Left cardiac atrium (tissue), 4 donors: ENCODE measurements at places on chromosomes 2 and 18. TPM values are rescaled to one million over a fixed set of nuclear protein-coding genes. Genes with fewer than 3 reads are reported as not detected.
A peak's percentile ranks its signal among the peaks of the same experiment; 100 is the strongest.

DNA sequence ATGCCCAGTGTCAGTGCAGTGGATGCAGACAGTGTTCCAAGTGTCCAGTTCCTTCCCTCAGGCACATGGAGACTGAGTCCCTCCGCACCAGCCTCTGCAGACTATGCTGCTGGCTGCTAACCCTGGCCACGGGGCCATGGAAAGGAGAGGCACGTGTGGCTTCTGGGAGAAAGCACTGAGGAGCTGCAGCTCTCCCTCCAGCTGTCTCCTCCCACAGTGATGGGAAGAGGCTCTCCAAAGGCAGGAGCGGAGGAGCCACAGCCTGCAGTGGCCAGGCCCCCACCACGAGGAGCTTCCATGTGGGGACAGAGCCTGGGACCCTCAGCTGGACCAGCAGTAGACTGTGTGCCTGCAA lies 141.1 kb downstream of the NDUFA10 start:
- no peak for DNase-seq

The EGR4 gene
- not detected for total RNA-seq

The CAPN14 gene
- total RNA-seq = 0.12 TPM

- DNase-seq = no peak
Measured at GRCh38 chr18:13511961-13512577, 214.3 kb downstream of the FAM210A start.

DNA sequence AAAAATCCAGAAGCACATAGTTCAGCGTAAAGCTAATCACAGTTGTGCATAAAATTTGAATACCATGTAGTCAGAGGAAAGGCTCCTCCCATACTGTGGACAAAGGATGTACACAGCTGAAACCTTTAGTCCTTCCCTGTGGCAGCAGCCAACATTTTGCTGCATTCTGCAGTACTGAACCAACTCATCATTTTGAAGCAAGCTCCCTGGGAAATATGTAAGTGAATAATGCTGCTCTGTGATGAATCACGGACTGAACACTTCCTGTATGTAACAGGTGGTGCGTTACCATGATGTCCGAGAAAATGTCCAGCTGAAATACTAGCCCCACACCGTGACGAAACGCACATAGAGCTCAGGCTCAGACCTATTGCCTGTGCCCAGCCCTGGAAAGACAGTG lies 421.1 kb upstream of the RAB12 start:
- no peak for DNase-seq

- DNase-seq = no peak
Measured at GRCh38 chr2:186570604-186571003, 19.3 kb upstream of the ITGAV start.

DNA sequence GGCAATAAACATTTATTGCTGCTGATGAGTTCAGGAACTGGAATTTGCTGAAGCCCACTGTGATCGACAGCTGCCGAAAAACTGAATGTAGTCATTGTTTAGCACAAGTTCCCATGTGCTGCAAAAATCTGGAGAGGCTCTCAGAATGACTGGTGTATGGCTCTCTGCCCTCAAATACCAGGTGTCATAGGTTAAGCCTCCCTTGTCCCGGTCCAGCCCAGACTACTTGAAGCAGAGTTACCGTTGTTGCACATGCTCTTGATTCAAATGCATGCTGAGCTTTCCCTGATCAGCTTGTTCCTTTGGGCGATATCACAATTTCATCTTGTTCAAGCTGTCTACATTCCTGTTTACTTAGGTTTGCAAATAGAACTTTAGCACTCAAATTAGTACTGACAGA lies 625.2 kb downstream of the CPS1 start:
- DNase-seq = no peak

- DNase-seq = no peak
Measured at GRCh38 chr2:200681697-200682096, 95.9 kb downstream of the AOX1 start.

The WDR33 gene
- total RNA-seq = 36.6 TPM

The CYTIP gene
- 5.1 TPM for total RNA-seq

GRCh38 chr2:195572895-195573683 lies 83.9 kb upstream of the SLC39A10 start:
- DNase-seq = no peak

GRCh38 chr18:80037869-80038630 lies 3.8 kb downstream of the RBFA start:
- DNase-seq = no peak

The CEBPZ gene
- total RNA-seq = 33.2 TPM

GRCh38 chr2:135783439-135783838 lies 41.8 kb downstream of the UBXN4 start:
- DNase-seq = no peak

GRCh38 chr18:49238433-49239042 lies 221.9 kb downstream of the DYM start:
- DNase-seq = no peak

- no peak for DNase-seq
Measured at GRCh38 chr18:51461956-51462355, 264.5 kb upstream of the MEX3C start.

- DNase-seq = no peak
Measured at GRCh38 chr2:182090486-182090885, 104.8 kb downstream of the PPP1R1C start.

- peak; percentile 22 for DNase-seq
Measured at GRCh38 chr2:179861027-179861415, 391 bp downstream of the ZNF385B start.

DNA sequence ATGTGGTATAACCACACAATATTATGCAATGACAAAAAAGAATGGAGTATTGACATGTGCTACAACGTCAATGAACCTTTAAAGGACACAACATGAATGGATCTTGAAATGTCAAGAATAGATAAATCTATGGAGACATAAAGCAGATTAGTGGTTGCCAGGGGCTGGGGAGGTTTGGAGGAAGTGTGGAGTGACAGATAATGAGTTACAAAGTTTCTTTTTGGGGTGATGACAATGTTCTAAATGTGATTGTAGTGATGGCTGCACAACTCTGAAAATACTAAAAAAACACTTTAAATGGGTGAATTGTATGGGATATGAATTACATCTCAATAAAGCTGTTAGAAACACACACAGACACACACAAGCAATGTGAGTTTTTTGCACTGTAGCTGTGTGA lies 37.4 kb upstream of the C1D start:
- DNase-seq = no peak

- no peak for DNase-seq
Measured at GRCh38 chr2:184927040-184927439, 328.7 kb downstream of the ZNF804A start.

The PLEK gene
- total RNA-seq = 7.3 TPM

GRCh38 chr2:94861308-94862152 lies 9.7 kb upstream of the TEKT4 start:
- no peak for DNase-seq

- DNase-seq = no peak
Measured at GRCh38 chr2:149538138-149538833, 49.3 kb downstream of the MMADHC start.

DNA sequence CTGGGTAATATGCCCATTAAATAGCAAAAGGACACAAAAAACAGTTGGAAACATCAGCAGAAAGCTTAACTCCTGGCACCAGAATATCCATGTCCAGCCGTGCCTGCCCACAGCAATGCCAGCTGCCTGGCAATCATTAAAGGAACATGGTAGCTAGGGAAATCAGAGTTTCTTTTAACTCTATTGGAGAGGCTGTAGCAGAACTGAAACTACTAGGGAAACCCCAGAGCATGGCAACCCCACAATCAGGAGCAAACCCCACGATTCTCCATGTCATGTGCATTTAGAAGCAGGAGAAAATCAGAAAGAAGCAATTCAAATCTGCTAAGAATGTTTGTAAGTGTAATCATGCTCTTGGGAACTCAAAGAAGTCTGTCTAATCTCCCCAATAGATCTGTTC lies 409.0 kb upstream of the SMIM21 start:
- DNase-seq = no peak

DNA sequence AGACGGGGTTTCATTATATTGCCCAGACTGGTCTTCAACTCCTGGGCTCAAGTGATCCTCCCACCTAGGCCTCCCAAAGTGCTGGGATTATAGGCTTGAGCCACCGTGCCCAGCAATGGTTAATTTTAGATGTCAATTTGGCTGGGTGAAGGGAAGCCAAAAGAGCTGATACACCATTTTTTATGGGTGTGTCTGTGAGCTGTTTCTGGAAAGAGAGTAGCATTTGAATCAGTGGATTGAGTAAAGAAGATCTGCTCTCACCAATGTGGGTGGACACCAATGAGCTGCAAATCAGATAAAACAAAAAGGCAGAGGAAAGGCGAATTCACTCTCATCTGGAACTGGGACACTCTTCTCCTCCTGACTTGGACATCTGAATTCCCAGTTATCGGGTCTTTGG lies 16.1 kb upstream of the TAF4B start:
- DNase-seq = no peak

The ALK gene
- total RNA-seq = 0.26 TPM

The RBM44 gene
- total RNA-seq = 0.38 TPM

DNA sequence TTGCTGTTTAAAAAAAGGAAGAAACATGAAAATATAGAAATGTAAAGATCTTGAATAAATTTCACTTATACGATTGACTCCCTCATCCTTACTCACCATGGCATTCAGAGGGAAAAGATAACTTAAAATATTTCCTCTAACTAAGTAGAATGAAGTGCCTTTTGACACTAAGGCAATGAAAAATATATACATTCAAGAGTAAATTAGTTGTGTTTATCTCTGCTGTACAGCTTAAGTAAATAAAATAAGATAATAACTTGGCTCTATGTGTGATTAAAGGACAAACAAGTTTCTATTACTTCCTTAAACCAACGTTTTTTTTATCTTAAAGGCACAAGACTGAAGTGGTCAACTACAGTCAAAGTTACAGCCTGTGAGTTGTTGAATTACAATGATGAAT lies 142.3 kb upstream of the LRRTM4 start:
- DNase-seq = no peak

DNA sequence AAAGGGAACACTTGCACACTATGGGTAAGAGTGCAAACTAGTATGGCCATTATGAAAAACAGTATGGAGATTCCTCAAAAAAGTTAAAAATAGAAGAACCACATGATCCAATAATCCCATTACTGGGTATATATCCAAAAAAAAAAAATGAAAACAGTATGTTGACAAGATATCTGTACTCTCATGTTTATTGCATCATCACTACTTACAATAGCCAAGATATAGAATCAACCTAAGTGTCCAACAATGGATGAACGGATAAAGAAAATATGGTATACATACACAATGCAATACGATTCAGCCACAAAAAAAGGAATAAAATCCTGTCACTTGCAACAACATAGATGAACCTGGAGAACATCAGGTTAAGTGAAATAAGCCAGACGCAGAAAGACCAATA lies 73.3 kb downstream of the LOXHD1 start:
- DNase-seq = no peak

DNA sequence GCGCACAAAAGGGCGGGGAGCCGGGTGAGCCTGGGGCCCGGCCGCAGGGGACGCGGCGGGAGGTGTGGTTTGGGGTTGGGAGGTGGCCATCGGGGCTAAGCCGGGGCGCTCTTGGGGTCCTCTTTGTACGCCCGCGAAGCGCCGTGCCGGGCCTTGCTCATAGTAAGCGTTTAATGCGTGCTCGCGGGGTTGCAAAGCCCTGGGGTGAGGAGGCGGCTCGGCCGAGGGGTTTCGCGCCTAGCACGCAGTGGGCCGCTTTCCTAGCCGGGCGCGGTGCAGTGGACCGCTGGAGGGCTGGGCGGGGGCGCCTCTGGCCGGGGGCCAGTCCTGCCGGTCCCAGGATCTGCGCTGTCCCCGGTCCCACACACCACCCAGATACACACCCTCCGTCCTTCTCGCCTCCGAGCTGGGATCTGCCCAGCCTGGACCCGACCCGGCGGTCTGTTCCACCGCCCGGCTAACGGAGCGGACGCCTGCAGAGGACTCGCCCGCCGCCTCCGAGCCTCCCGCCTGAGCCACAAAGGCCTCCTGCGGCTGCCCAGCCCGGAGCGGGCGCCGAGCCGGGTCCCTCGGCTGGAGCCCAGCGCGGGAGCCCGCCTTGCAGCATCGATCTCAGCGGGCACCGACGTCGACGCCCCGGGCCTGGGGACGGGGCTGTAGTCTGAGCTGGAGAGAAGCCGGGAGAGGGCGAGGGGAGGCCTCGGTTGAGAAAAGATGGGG lies 564 bp downstream of the DPYSL5 start:
- DNase-seq = no peak

The UGT1A3 gene
- not detected for total RNA-seq

- no peak for DNase-seq
Measured at GRCh38 chr2:120625865-120626560, 109.7 kb upstream of the GLI2 start.

The AGXT gene
- 0.24 TPM for total RNA-seq

The SCN9A gene
- 6.4 TPM for total RNA-seq

The AQP4 gene
- total RNA-seq = 10.3 TPM

GRCh38 chr2:220779931-220780330 lies 792.2 kb downstream of the EPHA4 start:
- DNase-seq = no peak

The HOXD4 gene
- total RNA-seq = 0.29 TPM

DNA sequence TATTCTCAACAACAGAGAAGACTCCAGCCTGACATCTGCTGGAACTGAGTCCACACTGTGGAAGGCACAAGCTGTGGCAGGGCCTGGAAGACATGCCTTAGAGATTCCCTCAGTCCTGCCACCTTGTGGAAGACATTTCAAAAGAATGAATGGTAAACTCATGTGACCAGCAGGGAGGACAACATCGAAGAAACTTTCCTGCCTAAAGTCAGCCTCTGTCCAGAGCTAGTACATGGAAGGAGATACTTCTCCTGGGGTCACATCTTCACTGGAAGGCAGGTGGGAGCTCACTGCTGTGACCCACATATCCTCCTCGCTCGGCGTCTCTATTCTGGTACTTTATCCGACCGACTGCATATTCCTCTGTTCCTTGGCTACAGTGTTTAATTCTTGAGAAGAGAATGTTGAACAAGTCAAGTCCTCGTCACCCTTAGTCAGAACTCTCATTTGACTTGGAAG lies 59.5 kb downstream of the PUM2 start:
- DNase-seq = peak; percentile 33

GRCh38 chr2:57698935-57699449 lies 347.6 kb upstream of the VRK2 start:
- no peak for DNase-seq
